SJSA1 (cell line): ENCODE measurements at places on chromosomes 3 and 15. TPM values are rescaled to one million over a fixed set of nuclear protein-coding genes. Genes with fewer than 3 reads are reported as not detected.

Gene LEKR1
- 0.16 TPM in 1 of 2 replicates, not detected in the other for total RNA-seq

- no peak for DNase-seq
Measured at GRCh38 chr3:69343875-69344274, 42.0 kb downstream of the FRMD4B start.

Gene ZIC4
- total RNA-seq = 1.5 TPM in 1 of 2 replicates, not detected in the other

DNA sequence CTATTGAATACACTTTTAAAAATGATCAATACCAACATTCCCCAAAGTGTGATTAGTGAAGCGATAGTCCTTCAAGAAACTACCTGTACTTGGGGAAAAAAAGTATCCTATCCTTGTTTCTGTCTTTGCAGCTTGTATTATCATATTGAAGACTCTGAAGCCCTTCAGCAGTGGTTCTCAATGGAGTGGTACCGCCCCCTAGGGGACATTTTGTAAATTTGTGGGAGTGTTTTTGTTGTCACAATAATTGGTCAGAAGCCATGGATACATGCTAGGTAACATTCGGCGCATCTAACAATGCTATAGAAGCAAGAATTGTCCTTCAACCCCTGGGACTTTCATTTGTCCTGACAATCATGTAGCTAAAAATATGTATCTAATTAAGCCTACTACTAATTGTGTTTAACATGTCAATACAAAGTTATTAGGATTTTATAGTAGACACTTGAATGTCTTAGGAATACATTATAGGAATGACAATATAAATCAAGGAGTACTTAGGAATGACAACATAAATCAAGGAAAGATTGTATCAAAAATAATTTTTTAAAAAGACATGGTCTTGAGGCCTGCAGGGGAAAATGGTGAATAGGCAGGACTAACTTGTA, 53.7 kb downstream of the NMD3 start:
- peak; percentile 48 for DNase-seq

- DNase-seq = no peak
Measured at GRCh38 chr15:86036243-86036642, 43.4 kb upstream of the AGBL1 start.

- no peak for DNase-seq
Measured at GRCh38 chr3:146585156-146585555, 20.0 kb downstream of the PLSCR5 start.

Gene MUSTN1
- not detected in 2 replicates for total RNA-seq

Gene SCG3
- total RNA-seq = not detected in 2 replicates

DNA sequence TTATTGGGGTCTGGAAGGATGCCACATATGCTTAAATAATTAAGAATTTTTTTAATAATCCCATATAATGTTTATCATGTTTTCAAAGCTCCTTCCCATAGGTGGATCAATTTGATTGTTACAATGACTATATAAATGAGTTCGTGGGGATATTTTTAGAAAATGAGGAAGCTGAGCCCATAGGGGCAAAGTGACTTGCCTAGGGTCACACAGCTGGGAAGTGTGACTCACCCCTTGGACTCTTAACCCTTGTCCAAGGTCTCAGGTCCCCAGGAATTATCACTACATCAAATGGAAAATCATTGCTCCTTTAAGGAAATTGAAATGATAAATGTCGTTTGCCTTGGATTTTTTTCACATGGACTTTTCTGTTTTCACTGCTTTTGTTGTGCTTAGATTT, 161.2 kb upstream of the RGMA start:
- DNase-seq = no peak

DNA sequence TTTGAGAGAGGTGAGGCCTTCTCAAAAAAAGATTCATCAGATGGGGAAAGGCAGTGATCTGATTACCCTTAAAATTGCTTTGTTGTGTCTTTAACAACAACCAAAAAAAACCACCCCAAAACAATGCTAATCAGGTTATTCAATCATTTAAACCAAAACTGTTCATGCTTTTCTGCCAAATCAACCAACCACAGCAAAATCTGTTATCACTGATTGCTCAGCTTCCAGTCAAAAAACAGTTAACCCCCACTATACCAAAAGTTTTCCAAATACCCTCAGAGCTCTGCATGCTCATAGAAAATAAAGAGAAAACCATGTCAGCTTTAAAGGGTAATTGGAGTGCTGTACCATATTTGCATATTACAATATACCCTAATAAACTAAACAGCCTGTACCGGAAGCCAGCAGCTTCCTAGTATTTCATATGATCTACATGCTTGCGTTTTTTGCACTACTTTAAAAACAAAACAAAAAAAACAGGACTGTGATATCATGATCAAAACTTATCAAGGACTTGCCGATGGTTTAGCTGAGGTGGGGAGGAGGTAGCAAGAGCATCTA, 22.8 kb downstream of the SATB1 start:
- no peak for DNase-seq
